Esophagus squamous epithelium (tissue), 5 donors: ENCODE measurements at places on chromosomes 2 and 18.

DNA sequence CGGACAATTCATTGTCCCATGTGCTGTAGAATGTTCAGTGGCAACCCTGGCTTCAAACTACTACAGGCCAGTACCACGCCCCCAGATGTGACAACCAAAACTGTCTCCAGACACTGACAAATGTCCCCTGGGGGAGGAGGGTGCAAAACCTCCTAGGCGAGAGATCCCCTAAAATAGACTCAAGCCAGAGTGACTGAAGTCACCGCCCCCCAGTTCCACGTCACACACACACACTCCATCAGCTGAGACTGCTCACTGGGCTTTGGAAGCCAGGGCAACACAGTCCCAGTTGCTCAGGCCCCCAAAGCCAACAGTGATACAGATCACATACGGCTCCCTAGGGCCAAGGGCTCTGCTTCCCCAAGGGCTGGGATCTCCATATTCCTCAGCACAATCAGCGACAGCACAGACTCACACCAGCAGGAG lies 19.1 kb downstream of the HDAC4 start:
- DNase-seq: no peak

GRCh38 chr2:74105413-74105812 lies 42.3 kb downstream of the BOLA3 start:
- no peak for DNase-seq

DNA sequence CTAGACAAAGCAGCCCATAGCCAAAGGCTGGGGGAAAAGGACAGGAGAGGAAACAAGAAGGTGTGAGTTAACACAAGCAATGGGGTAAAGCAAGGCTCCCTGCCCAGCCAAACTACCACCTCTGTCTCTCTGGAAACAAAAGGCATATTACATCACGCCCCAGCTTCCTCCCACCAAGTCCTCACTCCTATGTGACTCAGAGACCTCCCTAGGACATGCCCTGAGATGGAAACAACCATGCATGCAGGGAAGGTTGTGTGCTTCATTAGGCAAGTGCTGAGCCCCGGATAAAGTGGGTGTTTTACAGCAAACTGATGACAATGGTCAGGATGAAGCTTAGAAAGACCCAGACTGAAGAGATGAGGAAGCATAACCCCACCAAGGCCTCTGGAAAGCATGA lies 9.0 kb upstream of the ATRAID start:
- DNase-seq: no peak

GRCh38 chr2:7517851-7518250 lies 600.6 kb downstream of the RNF144A start:
- no peak for DNase-seq

- no peak for DNase-seq
These were observed 5.9 kb upstream of the RHBDD1 start for GRCh38 chr2:226829721-226830631.

GRCh38 chr2:159234868-159235267 lies 51.6 kb downstream of the WDSUB1 start:
- no peak for DNase-seq

- DNase-seq: no peak
These were observed 29.9 kb upstream of the EIF2AK3 start for GRCh38 chr2:88657131-88657530.

DNA sequence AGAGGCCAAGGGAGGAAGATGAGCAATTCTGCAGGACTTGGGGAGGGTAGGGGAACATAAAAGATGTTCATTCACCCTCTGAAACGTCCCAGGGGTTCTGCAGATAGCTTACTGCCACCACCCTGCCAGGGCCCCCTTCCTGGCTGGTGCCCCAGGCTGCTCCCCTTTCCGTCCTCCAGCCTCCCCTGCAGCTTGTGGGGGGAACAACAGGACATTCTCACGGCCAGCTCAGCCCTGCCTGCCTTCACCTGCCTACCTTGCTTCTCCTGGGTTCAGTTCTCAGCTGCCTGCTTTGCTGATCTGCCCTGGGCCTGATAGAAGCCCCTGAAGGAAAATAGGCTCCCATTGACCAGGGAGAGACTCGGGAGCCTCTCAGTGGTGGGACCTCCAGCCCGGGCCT lies 251.1 kb downstream of the CELF4 start:
- no peak for DNase-seq

- no peak for DNase-seq
These were observed 253.1 kb upstream of the ZNF521 start for GRCh38 chr18:25604894-25605597.

DNA sequence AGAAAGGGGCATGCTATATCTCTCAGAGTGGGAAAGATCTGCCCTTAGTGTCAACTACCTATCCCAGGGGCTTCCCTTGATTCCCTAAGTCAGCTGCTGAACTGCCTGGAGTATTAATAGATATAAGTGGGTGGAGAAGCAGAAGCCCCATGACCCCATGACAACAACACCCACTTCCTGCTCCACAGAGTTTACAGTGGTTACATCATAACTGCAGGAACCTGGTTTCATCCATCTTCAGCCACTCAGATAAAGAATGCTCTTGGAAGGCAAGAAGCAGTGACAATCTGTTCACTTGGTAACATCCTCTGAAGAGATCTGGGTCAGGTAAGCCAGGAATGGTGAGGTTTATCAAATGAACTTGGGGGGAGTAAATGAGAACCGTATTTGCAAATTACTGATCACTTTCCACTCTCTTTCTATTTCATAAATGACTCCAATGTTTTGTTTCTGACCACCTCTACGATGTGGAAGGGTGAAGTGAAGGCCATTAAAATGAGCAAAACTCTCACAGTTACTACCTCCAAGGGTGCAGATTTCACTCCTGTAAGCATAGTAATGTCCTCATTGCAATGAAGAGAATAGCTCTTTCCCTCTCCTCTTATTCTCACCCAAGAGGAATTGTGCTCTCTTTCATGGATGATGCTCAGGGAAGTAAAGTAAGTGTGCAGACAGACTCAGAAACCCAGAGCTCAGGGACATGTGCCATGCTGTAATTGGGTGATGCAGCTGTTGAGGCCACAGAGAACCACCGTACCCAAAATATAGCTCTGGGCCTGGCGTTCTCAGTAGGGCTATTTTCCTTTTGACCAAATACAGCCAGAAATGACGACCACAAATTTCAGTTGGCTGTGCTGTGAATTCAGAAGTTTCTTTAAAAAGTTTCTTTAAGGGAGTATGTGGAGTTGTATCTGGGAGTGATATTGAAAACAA lies 192.8 kb upstream of the APCDD1 start:
- DNase-seq: no peak

GRCh38 chr2:375270-375955 lies 87.5 kb upstream of the ALKAL2 start:
- no peak for DNase-seq

- DNase-seq: no peak
These were observed 179.6 kb downstream of the SATB2 start for GRCh38 chr2:199278099-199278498.

DNA sequence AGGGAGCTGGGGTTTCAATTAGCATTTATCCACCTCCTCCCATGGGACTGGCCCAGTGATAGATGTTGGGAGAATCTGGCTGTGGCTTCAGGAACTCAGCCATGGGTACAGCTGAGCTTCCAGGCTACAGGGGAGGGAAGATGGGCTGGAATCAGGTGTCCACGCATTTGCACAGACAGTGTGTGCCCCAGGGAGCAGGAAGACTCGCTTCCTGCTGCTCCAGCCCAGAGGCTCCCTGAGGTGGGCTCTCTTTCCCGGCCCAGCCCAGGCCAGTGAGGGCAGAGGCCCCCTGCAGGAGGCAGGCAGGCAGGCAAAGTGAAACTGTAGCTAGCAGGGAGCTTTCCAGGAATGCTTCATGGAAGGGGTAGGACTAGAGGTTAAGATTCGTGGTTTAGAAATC lies 28.7 kb downstream of the DYSF start:
- DNase-seq: no peak

DNA sequence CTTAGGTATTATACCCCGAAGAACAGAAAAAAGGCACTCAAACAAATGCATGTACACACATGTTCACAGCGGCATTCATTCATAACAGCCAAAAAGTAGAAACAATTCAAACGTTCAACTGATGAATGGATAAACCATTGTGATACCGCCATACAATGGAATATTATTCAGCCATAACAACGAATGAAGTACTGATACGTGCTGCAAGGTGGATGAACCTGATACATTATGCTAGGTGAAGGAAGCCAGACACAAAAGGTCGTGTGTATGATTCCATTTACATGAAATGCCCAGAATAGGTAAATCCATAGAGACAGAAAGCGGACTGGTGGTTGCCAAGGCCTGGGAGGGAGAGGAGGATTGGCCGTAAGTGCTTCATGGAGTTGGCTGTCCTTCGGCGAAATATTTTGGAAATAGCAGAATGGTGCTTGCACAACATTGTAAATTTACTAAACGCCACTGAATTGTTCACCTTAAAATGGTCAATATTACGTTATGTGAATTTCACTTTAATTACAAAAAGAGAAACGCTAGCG lies 750 bp upstream of the RMP24 start:
- no peak for DNase-seq

- DNase-seq: peak; percentile 50
These were observed 2.4 kb upstream of the FOSL2 start for GRCh38 chr2:28390241-28390745.

- DNase-seq: no peak
These were observed 409.2 kb upstream of the SPHKAP start for GRCh38 chr2:228590681-228591080.

DNA sequence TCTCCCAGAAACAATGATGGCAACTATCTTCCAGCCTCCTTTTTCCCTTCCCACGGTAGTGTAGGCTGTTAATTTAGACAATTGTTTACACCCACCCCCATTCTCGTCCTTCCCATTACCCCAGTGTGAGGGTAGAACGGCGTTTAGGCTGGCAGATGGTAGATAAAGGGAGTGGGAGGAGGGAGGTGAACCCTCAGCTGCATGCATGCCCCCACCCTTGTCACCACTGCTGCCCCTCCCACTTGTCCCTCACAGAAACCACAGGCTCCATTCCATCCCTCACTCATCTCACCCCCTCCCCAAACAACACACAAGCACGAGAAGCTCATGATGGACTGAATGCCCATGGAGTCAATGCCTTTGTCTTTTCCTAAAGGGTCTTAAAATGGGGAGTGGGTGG lies 107.9 kb upstream of the PARD3B start:
- no peak for DNase-seq

DNA sequence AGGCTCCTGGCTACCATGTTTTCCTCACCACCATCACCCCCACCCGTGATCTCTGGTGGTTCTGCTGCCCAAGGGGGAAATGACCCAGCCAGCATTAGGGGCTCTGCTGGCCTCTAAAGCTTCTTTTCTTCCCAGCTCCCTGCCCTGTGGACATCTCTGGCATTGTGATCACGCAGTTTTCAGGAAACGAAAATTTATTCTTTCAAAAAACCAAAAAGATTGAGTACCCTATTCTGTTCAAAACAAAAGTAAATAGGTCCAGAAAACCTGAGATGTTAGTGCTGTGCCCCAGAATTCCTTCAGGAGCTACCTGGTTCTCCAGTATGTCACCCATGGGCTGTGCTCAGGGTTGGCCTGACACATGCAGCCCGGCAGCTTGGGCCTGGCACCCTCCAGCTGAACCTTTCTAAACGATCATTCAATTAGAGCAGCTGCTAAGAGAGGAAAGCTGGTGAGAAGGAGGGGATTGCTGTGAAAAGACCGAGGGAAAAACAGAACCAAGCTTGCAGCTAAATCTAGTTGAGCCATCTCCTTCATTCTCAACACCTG lies 157.5 kb downstream of the MGAT5 start:
- no peak for DNase-seq

DNA sequence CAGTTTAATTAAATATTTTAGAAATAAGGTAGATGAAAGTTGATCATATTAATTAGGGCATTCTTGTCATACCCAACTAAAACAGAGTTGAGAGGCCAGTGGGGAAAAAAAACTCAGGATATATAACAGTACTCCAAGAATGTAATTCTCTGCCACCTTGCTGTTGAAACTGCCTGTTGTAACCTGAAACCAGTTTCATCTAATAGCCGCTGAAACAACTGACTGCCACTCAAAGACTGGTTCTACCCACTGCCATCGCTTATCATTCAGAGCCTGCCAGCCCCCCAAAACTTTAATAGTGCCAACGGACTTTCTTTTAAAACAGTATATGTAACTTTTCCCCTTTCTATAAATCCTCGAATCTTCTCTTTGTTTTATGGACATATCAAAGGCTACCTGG lies 37.7 kb upstream of the FSIP2 start:
- DNase-seq: no peak

- no peak for DNase-seq
These were observed 3.5 kb downstream of the DUSP11 start for GRCh38 chr2:73776381-73776780.

GRCh38 chr2:45636008-45636407 lies 15.5 kb upstream of the PRKCE start:
- DNase-seq: no peak

- no peak for DNase-seq
These were observed 78.8 kb upstream of the SMAD2 start for GRCh38 chr18:48009116-48009745.

DNA sequence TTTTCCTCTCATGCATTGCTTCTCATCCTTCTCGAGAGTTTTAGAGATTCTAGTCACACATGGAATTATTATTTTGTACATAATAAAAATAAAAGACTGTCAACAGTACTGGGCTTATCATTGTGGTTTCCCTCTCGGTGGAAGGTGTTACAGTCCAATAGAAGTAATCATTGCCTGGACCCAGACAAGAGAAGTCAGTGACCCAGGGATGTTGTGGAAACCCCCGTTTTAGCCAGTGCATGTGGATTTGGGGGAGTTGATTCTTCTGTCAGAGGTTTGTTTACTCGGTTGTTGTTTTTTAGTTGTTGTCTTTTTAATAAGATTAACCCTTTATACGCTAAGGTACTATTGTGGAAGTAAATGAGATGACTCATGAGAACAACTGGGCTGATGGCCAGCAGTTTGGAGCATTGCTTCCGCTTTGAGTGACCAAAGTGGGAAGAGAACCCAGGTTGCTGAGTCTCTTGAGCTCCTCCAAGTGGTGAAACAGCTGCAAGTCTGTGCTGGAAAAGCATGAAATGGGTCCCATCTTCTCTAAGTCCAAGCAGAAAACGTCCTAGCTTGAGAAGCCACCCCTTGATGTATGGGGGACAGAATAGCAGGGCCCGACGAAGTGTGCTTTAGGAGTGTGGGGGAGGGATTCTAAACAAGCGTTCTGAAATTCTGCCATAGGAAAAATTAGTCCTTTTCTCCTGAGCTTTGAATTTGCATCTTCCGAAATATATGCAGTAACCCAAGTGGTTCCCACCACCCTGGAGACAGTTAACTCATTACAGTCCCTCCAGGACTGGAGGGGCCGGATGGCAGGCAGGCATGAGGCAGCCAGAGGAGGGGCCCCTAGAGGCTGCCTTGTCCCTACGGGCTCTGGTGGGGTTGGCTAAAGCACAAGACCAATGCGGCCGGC lies 61.8 kb upstream of the GPR45 start:
- no peak for DNase-seq

GRCh38 chr2:47297767-47298425 lies 105.1 kb upstream of the MSH2 start:
- no peak for DNase-seq

DNA sequence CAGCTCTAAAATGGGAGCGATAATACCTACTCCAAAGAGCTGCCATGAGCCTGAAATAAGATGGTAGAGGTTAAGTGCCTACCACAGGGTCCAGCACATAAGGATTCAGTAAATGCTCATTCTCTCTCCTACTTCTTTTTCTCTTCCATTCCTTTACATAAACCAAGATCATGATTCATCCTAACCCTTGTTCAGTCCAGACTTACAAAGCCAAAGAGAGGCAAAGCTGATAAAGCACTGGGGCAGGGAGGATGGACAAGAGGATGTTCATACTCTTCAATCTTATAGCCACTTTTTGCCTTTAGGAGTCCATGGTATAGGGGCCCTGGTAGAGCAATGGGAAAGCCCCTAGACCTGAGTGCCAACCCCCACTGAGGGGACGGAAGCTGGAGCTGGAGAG lies 75.6 kb upstream of the PKDCC start:
- DNase-seq: no peak
